ENCODE measurements at places on chromosomes 16 and 17.

GRCh38 chr16:30179195-30179594 lies 4.2 kb upstream of the CORO1A start:
- DNase-seq = no peak

DNA sequence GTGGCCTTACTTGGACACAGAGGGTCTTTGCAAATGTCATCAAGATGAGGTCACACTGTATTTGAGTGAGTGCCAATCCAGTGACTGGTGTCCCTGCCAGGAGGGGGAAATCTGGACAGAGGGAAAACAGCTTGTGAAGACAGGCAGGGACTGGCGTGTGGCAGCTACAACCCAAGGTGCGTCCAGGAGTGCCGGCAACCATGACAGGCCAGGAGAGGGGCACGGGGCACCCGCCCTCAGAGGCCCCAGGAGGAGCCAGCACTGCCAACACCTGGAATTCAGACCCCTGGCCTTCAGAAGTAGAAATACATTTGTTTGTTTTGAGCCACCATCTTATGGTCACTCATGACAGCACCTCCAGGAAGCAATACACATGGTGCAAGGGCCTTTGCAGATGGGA lies 225.7 kb downstream of the CPPED1 start:
- DNase-seq = no peak

DNA sequence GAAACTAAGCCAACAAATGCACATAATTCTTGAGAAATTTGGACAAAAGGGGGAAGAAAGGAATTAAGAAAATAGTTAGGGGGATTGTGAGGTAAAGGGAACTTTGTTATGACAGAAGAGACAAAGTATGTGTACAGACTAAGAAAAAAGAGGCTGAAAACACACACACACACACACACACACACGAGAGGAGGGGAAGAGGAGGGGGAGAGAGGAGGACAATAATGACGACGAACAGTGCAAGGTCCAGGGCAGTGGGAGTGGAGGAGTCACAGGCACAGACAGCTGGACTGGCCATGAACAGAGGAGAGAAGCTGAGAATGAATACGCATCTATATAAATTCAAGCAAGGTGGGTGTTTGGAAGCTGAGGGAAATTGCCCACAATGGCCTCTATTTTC lies 44.6 kb downstream of the MARVELD3 start:
- no peak for DNase-seq

DNA sequence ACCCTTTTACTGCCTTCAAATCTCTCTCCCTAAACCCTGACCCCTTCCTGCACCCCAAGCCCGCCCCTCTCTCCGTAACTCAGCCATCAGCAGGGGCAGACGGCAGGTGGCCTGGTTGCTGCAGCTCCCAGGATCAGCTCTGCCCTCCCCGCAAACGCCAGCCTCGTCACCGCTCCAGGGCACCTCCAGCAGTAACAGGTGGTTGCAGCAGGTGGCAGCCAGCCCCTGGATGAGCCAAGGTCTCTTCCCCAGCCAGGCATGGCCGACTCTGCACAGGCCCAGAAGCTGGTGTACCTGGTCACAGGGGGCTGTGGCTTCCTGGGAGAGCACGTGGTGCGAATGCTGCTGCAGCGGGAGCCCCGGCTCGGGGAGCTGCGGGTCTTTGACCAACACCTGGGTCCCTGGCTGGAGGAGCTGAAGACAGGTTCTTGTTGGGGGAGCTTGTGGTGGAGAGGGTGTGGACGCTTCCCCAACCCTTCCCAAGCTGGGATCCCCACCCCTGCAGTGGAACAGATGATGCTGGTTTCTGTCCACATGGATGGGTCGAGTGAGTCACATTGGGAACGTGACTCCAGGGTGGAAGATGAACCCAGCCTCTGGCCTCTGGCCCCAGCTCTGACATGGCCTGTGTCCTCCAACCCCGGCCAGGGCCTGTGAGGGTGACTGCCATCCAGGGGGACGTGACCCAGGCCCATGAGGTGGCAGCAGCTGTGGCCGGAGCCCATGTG lies 558 bp downstream of the HSD3B7 start:
- DNase-seq = no peak

GRCh38 chr17:69141431-69142174 lies at the start of gene ABCA6:
Gene ABCA6 (minus strand): TSS chr17:69141895. CDS start chr17:69140703, 1,192 bp downstream.
- no peak for DNase-seq

DNA sequence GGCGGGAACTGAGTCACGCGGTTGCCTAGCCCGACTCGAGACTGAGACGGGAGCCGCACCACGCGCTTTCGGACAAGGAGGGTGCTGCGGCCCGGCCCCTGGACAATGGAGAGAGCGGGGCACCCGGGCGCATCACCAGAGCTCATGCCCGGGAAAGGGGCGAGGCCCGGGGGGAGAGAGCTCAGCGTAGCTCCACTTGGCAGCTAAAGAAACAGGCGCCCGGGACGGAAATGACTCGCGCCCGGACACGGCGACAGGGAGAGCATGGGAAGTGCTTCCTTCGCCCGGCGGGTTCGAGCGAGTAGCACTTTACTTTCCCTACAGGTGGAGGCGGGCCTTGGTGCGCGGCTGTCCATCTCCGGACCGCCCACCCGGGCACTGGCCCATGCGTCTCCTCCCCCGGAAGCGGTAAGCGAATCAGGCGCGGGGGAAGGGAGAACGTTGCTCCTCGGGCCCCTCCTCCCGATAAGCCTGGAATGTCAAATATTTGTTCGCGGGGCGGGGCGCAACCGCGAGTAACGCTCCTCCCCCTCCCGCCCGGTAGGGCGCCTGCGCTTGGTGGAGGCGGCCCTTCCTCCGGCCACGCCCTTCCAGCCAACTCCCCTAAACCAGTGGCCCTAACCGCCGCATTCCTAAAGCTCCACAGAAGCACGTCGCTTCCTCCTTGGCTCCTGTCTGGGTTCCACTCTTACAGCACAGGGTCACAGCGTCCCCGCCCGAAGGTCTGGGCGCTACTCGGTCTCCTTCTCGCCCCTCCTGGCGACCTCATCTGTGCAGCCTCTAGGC lies 1.5 kb upstream of the ESRP2 start:
- peak; percentile 42 for DNase-seq

DNA sequence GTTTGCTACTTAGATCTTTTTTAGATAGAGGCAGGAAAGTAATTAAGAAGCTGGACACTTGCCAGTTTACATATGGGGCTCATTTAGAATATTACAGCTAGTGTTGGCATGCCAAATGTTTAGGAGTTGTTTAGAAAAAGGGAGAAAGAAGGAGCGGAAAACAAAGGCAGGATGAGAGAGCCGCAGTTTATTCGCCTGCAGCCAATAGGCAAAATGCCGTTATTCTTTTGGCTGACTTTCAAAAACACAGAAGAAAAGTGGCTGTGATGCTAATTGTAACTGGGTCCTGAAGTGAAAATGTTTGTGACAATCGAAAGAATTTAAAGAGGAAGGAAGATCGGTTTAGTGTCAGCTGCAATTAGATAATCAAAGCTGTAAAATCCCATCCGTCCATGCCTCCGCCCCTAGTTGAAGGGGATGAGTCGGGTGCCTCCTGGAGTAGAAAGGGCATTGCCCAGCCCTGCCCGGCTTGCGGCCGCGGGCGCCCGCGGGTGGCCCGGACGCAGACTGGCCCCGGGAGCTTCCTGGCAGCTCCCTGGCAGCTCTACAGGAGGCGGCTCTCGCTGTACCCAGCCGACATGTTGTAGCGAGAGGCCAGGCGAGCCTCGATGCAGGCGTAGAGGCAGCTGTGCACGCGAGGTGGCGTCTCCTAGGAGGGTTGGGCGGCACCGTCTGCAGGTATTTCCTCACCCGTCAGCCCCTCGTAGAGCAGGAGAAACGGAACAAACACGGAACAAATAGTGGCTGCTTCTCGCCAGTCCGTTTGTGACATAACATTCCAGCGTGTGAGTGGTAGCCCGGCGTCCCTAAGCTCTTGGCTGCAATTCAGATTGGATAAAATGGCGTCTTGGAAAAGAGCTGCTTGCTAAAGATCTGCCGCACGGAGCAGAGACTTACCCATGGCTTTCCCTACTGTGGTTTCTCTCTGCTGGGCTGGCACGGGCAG lies 82.2 kb downstream of the TNRC6C start:
- DNase-seq = no peak

- no peak for DNase-seq
Observed at GRCh38 chr17:44112284-44113280, 10.9 kb downstream of the HDAC5 start.

DNA sequence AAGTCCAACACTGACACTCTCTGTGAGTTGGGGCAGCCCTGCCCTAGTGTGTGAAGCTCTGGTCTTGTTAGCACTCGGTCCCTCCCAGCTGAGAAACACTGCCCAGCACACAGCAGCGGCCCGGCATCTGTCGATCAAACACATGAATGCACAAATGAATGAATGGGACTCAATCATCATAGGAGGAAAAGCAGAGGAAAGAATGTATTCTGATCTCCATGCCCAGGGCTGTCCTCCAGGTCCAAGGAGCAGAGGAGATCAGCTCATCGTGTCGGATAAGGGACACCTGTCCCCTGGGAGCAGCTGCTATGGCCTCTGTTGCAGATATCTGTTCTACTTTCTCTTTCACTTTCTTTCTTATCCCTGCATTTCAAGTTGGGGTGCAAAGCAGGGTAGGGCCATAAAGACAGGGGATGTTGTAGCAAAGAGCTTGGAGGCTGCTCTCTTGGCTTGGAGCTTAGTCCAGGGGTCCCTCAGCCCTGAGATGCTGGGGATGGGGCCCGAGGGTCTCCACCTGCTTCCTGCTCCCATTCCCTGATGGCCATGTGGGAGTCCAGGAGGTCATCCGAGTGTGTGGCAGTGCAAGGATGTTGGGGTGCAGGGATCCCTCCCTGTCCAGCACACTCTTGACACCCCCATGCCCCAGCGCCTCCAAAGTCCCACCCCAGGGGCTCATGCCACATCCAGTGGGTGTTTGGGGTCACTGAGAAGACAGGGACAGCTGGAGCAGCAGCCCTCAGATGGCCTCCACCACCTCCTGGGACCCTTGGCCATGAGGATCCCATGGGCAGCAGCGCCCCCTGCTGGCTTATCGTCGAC lies 88.2 kb downstream of the IRF8 start:
- DNase-seq = no peak

- DNase-seq = no peak
Observed at GRCh38 chr16:83458612-83459011, 349.2 kb upstream of the HSBP1 start.

GRCh38 chr16:88373927-88374492 lies 8.7 kb upstream of the ZNF469 start:
- DNase-seq = no peak

GRCh38 chr17:73030995-73031394 lies 61.5 kb downstream of the SLC39A11 start:
- no peak for DNase-seq

GRCh38 chr17:74573169-74573568 lies 5.9 kb upstream of the CD300H start:
- no peak for DNase-seq

DNA sequence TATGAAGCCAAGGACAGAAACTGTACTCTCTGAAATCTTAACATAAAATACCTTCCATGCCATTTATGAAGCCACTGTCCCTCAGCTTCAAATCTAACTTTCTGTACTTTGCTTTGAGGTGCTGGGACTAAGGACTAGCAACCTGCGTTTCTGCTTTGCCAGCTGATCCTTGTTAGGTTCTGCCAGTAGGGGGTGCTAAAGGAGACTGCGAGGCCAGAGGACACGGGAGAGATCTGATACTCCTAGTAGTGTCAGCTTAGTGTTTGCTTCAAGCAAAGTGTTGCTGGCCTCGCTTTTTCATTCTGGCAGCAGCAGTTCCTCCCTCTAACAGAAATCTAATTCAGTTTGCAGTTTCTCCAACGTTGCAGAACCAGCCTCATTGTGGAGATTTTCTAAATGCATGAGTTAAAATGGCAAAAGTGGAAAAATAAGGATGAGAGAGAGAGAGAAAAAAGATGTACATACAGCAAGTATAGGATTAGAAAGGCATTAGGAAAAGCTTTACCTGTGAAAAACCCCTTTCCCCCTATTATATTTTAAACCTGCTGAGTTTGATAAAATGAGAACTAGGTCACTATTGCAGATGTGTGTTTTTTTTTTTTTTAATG lies 297.5 kb downstream of the CA10 start:
- no peak for DNase-seq

GRCh38 chr16:50303605-50304466 lies 37.5 kb downstream of the ADCY7 start:
- DNase-seq = no peak

DNA sequence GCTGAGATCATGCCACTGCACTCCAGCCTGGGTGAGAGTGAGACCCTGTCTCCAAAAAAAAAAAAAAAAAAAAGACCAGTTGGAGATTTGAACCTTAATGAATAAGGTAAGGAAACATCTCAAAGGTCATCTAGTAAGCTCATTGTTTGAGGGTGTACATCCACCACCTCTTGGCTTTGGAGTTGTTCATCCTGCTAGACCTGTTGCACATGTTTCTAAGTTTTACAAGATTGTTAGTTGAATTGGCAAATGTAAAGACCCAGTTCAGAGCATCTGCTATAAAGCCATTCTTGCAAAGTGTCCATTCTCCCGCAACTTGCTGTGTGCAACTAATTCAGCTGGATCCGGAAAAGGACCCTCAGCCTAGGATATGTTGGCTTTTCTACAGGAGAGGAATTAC lies 1.5 kb downstream of the PSMD7 start:
- DNase-seq = no peak

GRCh38 chr16:53787423-53787822 lies 83.5 kb downstream of the FTO start:
- no peak for DNase-seq
